Astrocyte (in vitro differentiated cells and primary cell): ENCODE measurements at places on chromosomes 13 and 19.

DNA sequence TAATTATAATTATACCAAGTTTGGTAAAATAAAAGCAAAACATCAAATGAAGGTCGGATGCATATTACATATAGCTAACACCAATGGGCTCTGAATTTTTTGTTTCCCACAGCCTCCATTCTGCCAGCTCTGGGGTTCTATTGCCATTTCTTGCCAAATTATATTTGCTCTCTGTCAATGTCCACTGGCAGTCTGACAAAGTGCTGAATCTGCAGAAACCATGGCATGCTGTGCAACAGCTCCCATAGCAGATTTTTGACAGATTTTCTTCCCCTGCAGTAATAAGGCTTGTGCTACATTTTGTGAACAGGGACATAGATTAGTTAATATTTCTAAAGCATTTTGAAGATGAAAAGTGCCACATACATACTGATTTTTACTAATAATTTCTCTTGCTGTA, 1102.1 kb downstream of the DIAPH3 start:
- DNase-seq: no peak

DNA sequence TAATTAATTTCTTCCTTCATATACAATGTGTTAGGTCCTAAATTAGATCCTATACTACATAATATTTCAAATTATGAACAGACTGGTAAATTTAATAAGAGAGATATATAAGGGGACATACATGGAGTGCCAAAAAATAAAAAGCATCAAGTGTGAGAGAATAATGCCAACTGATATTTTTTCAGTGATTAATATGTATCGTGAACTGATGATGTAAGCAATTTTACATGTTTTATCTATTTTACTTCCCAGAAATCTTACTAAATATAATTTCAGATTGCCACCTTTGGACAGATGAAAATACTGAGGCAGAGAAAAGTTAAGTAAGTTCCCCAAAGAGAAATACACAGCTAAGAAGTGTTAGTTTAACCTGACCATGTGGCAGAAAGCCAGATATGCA, 870.8 kb downstream of the SLITRK5 start:
- DNase-seq: no peak

DNA sequence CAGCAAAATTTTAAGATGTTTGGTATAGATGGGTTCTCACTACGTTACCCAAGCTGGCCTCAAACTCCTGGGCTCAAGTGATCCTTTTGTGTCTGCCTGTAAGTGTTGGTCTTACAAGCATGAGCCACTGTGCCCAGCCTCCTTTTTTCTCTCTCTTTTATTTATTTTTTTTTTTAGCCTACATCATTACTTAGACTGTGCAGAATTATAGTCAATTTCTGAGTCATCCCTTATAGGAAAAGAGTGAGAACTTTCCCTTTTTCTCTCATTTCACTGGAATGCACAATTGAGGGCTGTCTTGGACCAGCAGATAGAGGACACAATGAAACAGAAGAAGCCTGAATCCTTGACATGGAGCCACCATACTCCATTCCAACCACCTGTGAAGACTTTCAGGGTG, 13.3 kb downstream of the TSKS start:
- peak; percentile 33 for DNase-seq

DNA sequence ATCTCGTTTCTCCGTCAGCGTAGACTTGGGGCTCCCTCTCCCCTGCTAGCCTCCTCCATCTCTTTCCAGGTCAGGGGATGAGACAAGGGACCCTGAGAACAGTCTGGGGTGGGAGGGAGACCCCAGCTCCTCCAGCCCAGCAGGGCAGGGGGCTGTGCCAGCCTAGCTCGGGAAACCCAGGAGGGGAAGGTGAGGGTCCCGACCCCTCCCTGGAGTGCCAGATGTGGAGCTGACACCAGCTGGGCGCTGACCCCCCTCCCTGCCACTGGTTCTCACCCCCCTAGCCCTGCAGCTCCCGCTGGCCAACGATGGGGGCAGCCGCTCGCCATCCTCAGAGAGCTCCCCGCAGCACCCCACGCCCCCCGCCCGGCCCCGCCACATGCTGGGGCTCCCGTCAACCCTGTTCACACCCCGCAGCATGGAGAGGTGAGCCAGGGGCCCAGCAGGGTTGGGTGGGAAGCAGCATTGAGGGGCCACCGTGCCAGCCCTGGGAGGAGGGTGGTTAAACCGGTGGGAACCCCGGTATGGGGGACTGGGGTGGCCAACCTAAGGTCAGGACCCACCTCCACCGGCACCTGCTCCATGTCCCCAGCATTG, 5.1 kb upstream of the TGFBR3L start:
- DNase-seq: no peak

DNA sequence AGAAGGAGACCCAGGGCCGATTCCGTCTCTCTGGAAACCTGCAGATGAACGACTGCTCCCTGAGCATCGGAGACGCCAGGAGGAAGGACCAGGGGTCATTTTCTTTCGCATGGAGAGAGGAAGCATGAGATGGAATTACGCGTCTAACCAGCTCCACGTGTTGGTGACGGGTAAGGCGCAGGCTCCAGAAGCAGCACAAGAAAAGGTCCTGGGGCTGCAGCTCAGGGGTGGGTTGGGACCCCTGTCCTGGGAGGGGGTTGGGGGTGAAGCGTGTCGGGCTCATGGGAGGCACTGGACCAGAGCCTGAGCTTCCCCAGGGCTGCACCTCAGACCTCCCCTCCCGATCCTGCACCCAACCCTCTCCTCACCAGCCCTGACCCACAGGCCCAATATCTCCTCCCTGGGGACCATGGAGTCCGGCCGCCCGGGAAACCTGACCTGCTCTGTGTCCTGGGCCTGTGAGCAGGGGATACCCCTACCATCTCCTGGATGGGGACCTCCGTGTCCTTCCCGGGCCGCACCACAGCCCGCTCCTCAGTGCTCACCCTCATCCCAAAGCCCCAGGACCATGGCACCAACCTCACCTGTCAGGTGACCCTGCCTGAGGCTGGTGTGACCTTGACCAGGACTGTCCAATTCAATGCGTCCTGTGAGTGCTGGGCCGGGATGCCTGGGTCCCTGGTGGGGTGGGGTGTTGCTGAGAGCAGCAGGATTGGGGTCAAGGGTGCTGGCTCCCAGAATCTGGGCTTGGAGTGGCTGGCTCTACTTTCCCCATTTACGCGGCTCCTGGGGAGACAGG, 39.6 kb upstream of the CD33 start:
- DNase-seq: no peak

DNA sequence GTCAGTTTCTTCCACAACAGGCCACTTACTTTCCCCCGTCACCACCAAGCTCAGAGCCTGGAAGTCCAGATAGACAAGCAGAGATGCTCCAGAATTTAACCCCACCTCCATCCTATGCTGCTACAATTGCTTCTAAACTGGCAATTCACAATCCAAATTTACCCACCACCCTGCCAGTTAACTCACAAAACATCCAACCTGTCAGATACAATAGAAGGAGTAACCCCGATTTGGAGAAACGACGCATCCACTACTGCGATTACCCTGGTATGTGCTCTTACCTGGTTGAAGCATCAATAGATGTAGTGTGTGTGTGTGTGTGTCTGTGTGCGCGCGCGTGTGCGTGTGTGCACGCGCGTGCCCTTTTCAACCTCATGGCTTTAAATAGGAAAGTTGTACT, 3.7 kb downstream of the KLF5 start:
- DNase-seq: no peak

DNA sequence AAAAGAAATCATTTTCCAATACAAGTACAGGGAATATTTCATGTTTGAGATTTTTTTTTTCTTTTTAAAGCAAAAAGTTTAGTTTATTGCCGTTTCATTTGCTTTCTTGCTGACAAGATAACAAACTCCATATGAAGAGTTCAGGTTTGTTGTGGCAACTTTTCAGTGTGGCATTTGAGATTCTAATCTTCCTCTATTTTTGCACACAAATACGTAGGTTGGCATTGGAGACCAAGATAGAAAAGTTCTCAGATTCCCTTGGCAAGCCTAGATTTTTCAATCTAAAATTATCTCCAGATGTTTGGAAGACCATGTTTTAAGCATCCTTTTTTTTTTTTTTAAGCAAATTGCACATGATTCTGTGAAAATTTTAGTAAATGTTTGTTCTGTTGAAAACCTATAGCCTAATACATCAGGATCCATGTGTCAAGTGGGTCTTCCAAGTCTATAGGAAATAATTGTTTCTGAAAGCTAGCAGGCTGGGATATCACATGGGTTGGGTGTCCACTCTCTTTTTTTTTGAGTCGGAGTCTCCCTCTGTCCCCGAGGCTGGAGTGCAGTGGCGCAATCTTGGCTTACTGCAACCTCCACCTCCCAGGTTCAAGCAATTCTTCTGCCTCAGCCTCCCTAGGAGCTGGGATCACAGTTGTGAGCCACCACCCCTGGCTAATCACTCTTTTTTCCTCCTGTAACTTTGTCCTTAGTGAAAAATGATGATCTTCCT, 2.6 kb downstream of the GARRE1 start:
- no peak for DNase-seq

- no peak for DNase-seq
These were observed 275.9 kb downstream of the ZNF536 start for GRCh38 chr19:30647891-30648720.

GRCh38 chr19:7705387-7706187, 3.7 kb upstream of the FCER2 start:
- DNase-seq: no peak

GRCh38 chr13:67966065-67966464, 735.9 kb upstream of the PCDH9 start:
- peak; percentile 22 for DNase-seq

GRCh38 chr13:33846303-33847062, 28.5 kb downstream of the RFC3 start:
- no peak for DNase-seq

DNA sequence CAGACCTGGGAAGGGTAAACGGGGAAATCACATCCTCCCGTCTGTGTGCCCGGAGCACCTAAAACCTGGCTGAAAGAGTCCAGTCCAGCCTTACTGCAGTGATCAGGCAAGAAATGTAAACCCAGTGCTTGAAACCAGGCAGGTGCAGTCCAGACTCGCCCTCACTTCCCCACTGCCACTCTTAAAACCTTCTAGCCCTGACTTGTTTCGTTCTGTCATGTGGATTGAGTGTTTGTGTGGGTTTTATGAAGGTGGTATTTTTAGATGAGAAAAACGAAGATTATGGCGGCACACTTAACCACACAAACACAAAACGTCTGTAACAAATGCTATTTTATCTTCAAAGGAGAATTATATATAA, 839 bp upstream of the CKAP2 start:
- no peak for DNase-seq

GRCh38 chr13:114101358-114102130, 30.9 kb downstream of the RASA3 start:
- no peak for DNase-seq

DNA sequence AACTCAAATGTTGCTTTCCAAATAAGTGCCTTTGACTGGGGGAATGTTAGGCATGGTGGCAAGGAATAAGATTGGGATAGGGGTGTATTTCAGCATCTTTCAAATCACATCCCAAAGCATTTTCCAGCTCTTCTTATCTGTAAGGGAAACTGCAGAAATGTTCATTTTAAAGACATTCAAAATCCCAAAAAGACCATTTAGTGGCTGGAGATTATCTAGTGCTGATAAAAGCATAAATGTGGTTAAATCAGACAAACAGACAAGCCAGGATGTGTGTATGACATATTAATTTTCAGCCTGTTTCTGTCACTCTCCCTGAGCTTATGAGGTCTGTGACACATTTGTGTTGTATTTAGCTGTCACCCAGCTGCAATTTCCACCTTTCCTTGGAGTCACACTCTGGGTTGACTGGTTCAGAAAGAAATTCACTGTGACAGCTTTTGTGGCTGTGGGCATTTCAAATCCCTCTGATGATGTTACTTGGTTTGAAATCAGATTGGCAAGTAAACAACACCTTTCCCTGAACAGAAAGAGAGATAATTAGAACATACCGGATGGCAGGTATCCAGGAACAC, 69.7 kb upstream of the SIAH3 start:
- DNase-seq: no peak

DNA sequence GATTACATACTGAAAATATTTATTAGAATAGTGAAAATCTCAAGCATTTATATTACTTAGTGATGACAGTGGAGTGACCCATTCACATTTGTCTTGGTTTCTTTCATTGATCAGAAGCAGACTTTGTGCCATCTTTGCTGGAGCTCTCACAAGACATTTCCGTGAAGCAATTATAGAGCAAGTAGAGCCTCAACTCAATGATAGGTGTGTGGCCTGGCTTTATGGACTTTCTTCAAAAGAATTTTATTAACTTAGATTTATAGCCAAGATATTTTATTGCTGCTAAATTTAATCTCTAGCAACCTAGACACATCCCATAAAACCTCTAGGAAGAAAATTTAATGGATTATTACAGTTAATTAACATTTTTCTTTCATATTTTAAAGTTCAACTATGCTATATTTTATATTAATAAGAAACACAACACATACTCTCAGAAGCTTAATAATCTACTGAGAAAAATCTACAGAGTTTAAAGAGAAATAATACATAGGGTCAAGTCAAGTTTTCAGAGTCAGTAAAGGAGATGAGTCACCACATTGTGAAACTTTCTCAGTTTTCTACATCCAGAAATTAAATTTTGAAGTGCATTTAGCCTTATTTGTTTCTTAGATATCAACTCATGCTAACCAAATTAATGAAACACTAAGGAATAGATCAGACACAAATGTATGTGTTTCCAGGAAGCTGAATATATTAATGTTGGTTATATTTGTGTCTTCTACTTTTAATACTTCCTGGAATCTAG, 160.5 kb downstream of the LACC1 start:
- peak; percentile 37 for DNase-seq

DNA sequence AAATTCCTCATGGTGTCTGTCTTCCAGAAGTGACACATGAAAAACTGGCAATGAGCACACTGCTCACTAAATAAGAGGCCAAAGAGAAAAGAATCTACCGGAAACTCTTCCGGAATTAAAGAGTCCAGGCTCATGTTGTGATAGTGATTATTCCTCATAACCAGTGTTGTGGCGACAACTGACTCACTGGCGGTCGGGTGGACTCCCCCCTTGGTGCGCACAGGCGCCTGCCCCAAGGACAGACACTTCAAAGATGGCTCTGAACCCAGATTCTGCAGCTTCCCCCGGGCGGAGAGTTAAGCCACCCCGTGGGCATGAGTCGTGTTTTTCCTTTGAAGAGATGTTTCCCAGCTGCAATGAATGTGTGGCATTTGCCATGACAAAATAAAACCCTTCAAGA, 10.3 kb downstream of the IL17D start:
- DNase-seq: peak; percentile 53

DNA sequence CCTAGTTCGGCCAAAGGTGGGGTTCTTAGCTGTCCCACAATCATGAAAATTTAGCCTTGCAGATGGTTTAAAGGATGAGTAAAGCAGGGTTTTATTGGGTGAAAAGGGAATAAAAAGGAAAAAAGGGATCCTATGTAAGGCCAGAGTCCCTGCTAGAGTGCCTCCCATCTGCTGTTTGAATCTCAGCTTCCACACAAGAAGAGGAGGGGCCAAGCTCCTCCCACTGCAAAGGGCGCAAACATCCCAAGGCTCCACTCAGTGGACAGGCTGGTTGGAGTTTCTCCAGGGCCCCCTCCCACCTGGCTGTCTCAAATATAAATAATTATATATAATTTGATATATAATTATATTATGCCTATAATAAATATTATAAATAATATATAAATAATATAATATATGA, 1272.1 kb upstream of the PCDH20 start:
- DNase-seq: no peak
